Breast epithelium (tissue), 4 donors: ENCODE measurements at places on chromosomes 12 and 14. TPM values are rescaled to one million over a fixed set of nuclear protein-coding genes. Genes with fewer than 3 reads are reported as not detected.

GRCh38 chr14:103549361-103550311 is 12.8 kb downstream of the BAG5 start:
- no peak for DNase-seq

- DNase-seq = no peak
These were observed 41.2 kb downstream of the DGLUCY start for GRCh38 chr14:91154851-91155625.

DNA sequence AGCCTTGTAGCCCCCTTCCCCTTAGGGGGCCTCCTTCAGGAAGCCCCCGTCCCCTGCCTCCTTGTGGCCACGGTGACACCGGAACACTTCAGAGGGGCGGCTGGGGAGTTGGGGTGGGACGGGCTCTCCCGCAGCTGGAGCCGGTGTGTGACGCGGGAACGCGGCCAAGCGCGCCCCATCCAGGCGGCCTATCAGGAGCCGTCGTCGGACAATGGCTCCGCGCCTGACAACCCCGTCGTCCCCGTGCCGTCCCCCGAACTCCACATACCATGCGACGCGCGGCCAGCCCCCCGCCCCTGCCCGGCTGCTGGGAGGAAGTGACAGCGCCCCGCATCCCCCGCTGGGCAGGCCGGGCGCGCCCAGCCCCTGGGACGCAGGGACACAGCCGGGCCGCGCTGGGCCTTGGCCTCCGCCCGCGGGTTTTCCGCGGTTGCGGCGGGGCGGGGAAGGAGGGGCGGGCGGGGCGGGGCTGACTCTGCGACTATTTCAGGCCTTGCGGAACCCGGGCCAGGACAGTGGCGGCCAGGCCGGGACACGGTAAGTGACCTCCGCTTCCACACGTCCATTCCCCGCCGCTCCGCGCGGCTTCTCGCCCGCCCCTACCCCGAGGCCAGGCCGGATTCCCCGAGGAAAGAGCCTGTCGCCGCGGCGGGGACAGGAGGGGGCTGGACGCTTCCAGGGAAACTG is at the start of gene TNFAIP2:
TNFAIP2 (plus strand) TSS at position 515 of the 687 bp plus-strand sequence. CDS start 2,997 bp downstream, outside the sequence.
- DNase-seq = no peak

SLCO1A2 gene
- 0.33 TPM for total RNA-seq

AKAP3 gene
- 0.33 TPM for total RNA-seq

CCDC175 gene
- not detected for total RNA-seq
